ENCODE measurements at places on chromosomes 16 and 17. TPM values are rescaled to one million over a fixed set of nuclear protein-coding genes. Genes with fewer than 3 reads are reported as not detected.

The RDM1 gene
- 3.4 TPM for polyA plus RNA-seq

DNA sequence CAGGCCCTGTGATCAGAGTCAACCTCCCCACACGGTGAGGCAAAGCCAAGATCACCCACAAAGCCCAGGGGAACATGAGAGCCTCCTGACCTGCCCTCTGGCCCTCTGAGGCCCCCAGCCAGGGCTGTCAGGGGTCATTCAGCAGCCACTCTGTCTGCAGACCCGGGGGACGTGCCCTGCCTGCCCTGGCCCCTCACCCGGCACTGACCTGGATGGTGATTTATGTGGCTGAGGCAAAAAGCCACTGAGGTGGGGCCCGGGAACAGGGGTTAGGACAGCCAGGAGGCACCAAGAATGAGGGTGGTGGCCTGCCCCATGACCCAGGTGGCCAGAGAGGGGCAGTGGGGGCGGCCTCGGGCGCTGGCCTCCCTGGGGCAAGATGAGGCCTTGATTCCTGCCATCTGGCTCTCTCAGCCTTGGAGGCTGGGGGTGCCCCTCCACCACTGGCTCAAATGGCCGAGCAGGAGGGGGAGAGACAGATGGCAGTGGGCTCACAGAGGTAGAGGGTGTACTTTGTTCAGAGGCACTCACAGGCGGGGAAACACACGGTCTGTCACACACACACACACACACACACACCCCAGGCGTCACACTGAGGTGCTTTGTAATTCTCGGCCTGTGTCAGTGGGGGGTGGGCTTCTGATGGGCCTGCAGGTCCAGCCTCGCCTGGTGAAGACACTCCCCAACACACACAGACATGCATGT lies 174.0 kb upstream of the GSE1 start:
- no peak for DNase-seq

The TLCD1 gene
- 14.7 TPM for polyA plus RNA-seq

DNA sequence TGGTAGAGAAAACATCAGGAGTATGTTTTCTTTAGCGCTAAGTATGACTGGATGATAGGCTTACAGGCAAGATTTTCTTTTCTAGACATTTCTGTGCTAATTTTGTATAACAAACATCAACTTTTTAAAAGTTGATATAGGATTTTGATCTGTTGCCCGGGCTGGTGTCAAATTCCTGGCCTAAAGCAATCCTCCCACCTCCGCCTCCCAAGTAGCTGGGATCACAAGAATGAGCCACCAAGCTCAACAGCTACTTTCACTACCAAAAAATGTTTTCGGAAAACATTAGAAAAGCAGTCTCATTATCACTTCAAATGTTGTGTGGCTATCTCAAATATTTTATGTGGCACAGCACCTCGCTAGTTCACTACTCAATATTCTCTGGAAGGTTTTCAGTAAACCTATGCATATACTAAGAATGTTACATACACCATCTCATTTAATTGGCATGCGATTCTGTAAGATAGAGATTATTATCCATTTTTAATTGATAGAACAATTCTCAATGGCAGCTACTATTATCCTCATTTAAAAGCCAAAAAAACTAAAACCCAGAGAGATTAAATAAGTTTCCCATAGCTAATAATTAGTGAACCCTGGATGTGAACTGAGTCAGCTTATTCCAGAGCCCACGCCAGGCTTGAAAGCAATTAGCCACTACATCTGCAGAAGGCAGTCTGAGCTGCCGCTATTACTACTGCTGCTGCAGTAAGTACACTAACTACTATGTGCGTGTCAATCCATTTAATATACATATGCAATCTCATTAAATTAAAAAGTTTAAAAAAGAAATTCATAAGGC lies 41.7 kb downstream of the CREBBP start:
- no peak for DNase-seq

DNA sequence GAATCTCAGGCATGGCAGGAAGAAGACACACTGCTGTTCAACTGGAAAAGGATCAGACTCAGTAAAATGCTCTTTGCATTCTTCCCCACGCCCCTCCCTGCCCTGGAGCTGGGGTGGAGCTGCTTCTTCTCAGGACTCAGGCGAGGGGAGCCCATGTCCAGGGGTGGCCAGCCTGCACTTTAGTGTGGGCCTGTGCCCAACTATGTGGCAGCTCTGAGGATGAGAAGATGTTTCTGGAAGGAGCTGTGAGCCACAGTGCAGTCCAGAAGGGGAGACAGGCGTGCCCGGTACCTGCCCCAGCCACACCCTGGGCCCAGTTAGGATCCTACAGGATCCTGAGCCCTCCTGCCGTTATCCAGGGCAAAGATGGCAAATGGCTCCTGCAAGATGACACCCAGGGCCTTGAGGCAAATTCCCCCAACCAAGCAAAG lies 120.3 kb downstream of the ANKRD11 start:
- no peak for DNase-seq

The HOXB6 gene
- 173 TPM for polyA plus RNA-seq

The ABCC6 gene
- 25.6 TPM for polyA plus RNA-seq

DNA sequence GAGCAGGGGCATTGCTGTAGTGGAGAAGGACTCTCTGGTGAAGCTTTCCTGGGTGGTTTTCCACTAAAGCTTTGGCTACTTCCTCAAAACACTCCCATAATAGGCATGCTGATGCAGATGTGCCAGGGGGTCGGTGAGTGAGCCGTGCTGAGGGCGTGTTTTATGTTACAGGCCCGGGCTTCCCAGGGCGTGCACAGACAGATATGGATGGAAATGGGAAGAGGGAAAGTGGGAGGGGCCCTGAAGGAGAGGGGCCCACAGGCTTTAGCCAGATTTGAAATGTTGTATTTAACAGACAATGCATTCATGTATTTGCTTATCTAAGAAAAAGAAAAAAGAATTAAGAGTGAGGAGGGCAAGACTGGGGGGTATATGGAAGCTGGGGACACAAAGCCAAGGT lies 56.3 kb downstream of the IL21R start:
- DNase-seq: no peak
